Stimulated activated CD4-positive, alpha-beta T cell treated with anti-CD3 and anti-CD28 coated beads, TNF-alpha, amount 100 ng/mL, for 1 hour (primary cell): ENCODE measurements at places on chromosomes 12 and 14.

DNA sequence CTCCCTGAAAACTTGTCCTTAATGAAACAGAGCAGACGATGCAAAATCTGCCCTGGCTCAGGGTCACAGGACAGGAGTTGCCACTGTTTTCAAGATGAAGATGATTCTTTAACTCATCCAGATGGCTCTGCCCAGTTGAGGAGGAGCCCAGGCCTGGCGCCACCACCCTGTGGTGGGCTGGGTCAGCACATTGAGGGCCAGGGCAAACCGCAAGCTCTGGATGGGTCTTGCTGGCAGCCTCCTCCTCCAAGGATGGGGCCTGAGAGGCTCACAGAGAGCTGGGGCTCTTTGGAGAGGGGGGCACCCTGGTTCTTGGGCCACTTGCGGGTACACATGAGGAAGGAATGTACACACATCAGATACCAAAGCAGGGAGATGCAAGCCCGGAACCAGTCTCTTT, 158.2 kb downstream of the NUAK1 start:
- DNase-seq = no peak

DNA sequence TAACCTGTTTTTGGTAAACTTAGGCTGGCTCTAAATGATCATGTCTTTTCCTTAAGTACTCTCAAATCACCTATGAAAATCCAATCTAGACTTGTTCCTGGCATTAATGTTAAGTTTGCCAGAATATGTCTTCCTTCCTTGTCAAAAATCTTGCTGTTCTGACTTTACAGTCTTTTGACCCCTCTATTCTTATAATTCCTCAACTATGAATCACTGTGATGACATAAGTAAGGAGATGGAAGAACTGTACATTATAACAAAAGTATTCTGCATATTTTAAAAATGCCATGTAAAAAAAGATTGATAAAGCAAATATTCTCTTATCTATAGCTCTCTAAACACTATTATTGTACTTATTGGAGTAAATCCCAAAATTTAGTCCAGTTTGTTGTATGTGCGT, 51.4 kb upstream of the BAZ1A start:
- no peak for DNase-seq

DNA sequence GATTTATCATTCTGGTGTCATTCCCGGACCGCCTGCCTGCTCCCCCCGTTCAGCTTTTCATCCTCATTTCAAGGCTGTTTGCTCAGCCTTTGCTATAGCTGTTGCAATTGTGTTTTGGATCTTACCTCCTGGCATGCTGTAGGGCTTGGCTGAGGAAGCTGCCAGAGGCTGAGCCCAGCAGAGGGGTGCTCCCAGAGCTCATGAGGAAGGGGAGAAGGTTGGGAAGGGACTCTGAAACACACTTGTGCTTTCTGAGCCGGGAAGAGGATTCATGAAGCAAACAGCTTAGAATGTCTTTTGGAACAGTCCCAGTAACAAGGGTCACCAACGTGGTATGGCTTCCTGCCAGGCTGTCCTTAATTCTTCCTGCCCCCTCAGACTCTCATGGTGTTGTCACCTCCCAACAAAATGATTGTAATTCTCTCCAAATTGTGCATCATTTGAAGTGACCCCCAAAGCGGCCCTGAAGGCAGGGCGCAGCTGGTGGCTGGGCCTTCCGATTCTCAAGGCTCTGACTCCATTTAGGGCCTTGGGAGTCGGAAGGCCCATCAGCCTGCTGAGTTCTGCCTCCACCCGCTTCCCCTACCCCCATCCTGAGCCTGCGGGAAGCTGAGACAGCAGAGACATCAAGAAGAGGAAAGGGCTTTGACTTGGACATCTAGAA, 111.9 kb upstream of the ARHGAP5 start:
- DNase-seq = no peak

- DNase-seq = no peak
These were observed 14.5 kb downstream of the GMFB start for GRCh38 chr14:54474232-54474793.

GRCh38 chr14:103231376-103232019, 102.5 kb upstream of the EIF5 start:
- no peak for DNase-seq

- no peak for DNase-seq
These were observed 141.6 kb downstream of the GPHN start for GRCh38 chr14:66649498-66649897.

GRCh38 chr14:91383439-91383838, 34.2 kb downstream of the CCDC88C start:
- no peak for DNase-seq

DNA sequence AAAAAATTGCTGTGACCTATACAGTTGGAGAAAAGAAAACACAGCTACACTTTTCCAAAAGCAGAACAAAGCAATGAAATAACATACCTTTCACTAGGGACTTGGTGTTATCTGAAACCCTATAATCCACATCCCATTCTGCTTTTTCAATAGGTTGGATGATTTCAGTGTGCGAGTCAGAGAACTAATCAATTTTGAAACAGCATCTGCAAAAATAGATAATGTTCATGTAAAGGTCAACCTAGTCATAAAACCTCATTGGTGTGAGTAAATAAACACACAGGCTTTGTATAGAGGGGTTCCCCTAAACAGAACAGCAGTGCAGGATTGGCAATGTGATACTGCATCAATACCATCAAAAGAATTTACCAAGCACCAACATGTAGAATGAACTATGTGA, 173.0 kb upstream of the G2E3 start:
- no peak for DNase-seq

DNA sequence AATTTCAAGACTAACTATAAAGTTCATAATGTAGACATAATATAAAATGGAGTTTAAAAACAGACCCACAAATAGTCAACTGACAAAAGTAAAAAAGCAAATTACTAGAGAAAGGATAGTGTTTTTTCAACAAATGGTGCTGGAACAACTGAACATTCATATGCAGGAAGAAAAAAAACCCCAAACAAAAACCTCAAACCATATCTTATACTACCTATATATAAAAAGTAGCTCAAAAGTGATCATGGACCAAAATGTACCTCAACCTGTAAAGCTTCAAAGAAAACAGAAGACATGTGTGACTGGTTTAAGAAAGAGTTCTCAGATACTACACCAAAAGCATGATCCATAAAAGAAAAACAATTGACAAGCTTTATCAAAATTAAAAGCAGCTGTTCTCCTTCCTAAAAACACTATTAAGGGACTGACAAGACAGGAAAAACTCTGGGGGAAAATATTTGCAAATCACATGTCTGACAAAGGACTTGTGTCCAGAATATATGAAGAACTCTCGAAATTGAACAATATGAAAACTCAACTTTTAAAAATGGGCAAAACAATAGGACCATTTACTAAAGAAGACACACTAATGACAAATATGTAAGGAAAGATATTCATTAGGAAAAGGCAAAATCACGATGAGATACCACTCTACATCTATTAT, 22.7 kb upstream of the ARID4A start:
- DNase-seq = no peak

GRCh38 chr14:73785336-73785833, 66.2 kb upstream of the PTGR2 start:
- DNase-seq = no peak

DNA sequence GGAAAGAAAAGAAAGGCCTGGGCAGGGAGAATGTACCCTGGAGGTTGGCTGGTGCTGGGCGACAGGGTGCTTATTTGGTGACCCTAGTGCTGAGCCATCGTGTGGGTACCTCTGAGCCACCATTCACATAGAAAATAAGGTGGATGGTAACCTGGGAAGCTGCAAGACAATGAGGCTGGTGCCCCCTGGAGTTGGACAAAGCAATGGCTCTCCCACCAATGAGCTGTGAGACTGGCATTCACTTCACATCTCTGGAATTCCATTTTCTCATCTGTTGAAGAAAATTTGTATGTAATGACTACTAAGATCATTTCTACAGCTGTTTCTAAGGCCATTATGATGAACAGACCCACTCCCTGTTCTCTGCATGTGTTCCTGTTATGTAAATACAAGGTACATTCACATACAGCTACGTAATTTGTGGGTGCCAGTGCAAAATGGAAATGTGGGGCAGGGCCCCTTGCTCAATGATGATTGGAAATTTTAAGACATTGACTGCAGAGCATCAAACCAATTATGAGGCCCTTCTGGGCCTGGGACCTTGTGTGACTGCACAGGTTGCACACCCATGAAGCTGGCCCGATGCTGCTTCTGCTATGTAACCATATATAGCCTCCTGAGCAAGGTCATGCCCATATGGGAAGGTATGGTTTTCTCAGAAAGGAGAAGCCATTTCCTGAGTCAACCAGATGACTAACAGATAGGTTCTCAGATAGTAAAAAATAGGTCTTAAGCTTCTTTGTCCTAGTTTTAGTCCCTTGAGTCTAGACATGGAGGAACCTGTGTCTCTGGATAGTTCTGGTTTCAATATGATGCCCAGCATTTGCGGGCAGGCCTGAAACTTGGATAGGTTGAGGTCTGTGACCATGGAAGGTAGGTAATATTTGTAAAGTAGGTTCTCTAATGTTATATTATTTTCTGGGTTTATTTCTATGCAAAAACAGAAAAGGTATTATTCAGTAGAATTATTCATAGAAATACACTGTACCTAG, 63.4 kb upstream of the IGF1 start:
- no peak for DNase-seq

DNA sequence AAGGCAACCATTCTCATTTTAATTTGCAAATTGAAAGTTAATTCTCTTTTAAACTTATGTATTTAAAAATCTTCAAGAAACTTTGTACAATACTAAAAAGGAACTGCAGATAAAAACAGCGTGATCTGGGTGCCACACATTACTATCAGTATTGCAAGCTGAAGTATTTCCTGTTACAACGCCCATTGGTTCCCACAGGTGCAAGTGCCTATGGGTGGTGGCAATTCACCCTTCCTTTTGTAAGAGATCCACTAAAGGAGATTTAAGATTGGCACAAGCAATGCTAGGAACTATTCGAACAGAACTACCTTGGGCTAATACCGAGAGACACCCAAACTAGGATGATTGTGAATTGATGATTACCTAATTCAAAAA, 13.2 kb downstream of the TAOK3 start:
- DNase-seq = no peak

- no peak for DNase-seq
These were observed 776 bp downstream of the RDH5 start for GRCh38 chr12:55720894-55721444.

DNA sequence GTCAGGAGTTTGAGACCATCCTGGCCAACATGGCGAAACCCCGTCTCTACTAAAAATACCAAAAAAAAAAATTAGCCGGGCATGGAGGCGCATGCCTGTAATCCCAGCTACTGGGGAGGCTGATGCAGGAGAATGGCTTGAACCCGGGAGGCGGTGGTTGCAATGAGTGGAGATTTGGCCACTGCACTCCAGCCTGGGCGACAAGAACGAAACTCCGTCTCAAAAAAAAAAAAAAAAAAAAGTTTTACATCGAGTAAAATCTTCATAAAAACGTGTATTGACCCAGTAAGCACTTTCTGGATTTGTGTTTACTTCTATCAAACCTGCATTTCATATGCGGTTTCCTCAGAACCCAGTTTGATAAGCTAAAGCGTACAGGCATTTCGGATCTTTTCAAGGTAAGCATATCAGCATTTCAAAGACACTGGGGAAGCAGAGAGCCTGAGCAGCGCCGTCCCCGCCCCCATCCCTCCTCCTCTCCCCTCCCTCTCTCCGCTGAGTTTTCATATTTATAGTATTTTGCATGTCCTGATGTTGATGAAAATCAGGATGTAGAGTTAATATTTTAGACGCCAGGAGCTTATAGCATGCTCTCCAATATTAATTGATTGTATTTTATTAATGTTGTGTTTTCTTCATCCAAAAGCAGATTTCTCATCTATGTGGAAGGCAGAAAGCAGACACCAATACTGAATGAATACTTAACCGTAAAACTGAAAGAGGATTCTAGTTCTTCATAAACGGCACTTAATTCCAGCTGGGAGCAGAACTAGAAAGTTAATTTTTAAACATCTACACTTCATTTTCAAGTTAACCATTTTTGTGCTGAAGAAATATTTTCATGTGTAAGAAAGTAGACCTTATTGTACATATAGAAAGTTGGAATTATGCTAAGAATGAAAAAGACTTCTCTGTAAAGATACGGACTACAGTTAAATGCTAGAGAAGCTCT, 9.2 kb upstream of the HIP1R start:
- DNase-seq = no peak

DNA sequence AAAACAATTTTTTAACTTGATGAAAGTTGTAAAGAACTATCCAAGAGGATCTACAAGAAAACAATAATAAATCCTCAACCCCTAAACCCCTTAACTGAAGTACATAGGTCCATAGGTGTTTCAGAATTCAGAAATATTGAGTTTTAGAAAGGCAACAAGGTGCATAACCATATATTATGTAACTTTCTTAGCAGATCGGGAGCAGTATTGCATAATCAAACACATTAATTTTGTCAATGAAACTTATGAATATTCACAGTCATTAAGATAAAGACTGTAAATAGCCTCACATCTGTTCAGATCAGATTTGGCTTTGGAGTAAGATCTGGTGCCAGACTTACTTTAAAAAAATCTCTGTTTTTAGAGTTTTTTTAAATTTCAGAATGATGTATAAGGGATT, 647.1 kb upstream of the FLRT2 start:
- DNase-seq = no peak

DNA sequence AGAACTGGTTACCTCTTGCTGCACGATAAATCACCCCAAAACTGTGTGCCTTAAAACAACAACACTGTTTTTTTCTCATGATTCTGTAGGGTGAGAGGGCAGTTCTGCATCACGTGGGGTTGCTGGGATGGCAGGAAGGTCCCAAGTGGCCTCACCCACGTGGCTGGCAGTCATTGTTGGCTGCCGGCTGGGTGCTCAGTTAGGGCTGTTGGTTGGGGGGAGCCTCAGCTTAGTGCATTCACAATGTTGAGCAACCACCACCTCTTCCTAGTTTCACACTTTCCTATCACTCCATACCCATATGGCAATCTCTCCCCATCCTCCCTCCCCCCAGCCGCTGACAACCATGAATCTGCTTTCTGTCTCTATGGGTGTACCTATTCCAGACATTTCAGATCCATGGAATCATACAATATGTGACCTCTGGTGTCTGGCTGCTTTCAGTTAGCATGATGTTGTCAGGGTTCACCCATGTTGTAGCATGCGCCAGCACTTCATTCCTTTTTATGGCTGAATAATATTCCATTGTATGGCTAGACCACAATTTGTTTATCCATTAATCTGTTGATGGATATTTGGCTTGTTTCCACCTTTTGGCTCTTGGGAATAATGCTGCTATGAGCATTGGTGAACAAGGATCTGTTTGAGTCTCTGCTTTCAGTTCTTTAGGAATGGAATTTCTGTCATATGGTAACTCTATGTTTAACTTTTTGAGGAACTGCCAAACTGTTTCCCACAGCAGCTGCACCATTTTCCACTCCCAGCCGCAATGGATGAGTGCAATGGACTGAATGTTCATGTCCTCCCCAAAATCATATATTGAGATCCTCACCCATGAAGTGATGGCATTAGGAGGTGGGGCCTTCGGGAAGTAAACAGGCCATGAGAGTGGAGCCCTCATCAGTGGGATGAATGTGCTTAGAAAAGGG, 11.2 kb upstream of the POP5 start:
- DNase-seq = no peak
